ENCODE measurements at places on chromosomes 3 and 15. TPM values are rescaled to one million over a fixed set of nuclear protein-coding genes. Genes with fewer than 3 reads are reported as not detected.
A peak's percentile ranks its signal among the peaks of the same experiment; 100 is the strongest.

Gene C3orf80
- not detected for total RNA-seq

Gene GABRA5
- total RNA-seq = 0.11 TPM

Gene PCLAF
- total RNA-seq = 16.6 TPM

Gene SPINT1
- total RNA-seq = 147 TPM

Gene EPHB3
- 115 TPM for total RNA-seq

Gene RTP3
- total RNA-seq = not detected

Gene GPR171
- not detected for total RNA-seq

- peak overlapping the region; percentile 31 for H3K27ac ChIP-seq
- H3K4me1 ChIP-seq = peaks cover 24% of the 10 kb centered on the region
- H3K27me3 ChIP-seq = no peaks in the 10 kb centered on the region
- DNase-seq = no peak
- H3K4me3 ChIP-seq = no peak overlapping the region
- H3K36me3 ChIP-seq = no peaks in the 10 kb centered on the region
These were observed 82.7 kb upstream of the MBNL1 start for GRCh38 chr3:152185891-152186630.

GRCh38 chr15:35519541-35520149, 26.3 kb downstream of the DPH6 start:
- H3K27me3 ChIP-seq = no peaks in the 10 kb centered on the region
- H3K4me1 ChIP-seq = peaks cover 66% of the 10 kb centered on the region
- H3K4me3 ChIP-seq = no peak overlapping the region
- H3K27ac ChIP-seq = peak overlapping the region; percentile 82

DNA sequence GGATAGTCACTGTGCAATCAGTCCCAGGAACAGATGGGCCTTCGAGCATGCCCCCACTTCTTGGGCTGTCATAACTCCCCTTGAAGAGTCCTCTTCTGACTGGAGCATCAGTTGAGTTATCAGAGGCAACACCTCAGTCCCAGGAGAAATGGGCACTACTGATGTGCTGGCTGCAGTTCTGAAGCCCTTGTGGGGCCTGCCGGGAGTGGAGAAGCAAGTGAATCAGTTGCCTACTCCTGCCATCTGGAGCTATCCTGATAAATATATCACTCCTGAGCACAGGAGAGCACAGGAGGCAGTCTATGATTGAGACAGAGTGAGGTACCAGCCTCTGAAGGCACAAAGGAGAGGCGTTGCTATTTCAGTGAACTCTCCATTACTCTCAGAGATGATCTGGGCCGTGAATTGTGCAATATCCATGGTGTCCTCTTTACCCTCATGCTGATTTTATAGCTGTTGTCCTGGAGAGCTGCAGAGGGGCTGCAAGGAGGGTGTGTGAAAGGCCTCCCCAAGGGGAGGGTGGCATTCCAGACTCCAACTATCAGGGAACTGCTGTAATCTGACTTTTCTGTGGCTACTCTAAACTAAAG, 344.2 kb upstream of the ROPN1 start:
- H3K4me1 ChIP-seq = no peaks in the 10 kb centered on the region
- no peak overlapping the region for H3K27ac ChIP-seq
- H3K27me3 ChIP-seq = no peaks in the 10 kb centered on the region
- H3K36me3 ChIP-seq = peaks cover 12% of the 10 kb centered on the region
- no peak overlapping the region for H3K4me3 ChIP-seq

DNA sequence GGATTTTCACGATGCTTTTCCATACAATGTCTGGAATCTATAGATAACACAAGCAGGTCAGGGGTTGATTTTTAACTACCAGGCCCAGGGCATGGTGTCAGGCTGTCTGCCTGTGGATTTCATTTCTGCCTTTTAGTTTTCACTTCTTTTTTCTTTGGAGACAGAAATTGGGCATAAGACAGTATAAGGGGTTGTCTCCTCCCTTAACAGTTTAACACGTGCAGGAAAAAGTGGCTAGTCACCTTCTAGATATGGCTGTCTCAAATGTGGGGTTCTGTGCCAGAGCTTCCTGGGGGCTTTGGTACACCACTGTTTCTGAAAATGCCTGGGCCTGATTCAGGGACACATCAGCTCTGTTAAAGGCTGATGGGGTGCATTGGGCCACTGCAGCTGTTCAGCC, 7.4 kb upstream of the ZNF589 start:
- no peaks in the 10 kb centered on the region for H3K36me3 ChIP-seq
- H3K27ac ChIP-seq = no peak overlapping the region
- no peak for DNase-seq
- no peak overlapping the region for H3K4me3 ChIP-seq
- H3K27me3 ChIP-seq = no peaks in the 10 kb centered on the region

- H3K36me3 ChIP-seq = peaks cover 12% of the 10 kb centered on the region
- H3K4me1 ChIP-seq = no peaks in the 10 kb centered on the region
- no peak for DNase-seq
These were observed 208.3 kb upstream of the RBMS3 start for GRCh38 chr3:29072611-29073010.

DNA sequence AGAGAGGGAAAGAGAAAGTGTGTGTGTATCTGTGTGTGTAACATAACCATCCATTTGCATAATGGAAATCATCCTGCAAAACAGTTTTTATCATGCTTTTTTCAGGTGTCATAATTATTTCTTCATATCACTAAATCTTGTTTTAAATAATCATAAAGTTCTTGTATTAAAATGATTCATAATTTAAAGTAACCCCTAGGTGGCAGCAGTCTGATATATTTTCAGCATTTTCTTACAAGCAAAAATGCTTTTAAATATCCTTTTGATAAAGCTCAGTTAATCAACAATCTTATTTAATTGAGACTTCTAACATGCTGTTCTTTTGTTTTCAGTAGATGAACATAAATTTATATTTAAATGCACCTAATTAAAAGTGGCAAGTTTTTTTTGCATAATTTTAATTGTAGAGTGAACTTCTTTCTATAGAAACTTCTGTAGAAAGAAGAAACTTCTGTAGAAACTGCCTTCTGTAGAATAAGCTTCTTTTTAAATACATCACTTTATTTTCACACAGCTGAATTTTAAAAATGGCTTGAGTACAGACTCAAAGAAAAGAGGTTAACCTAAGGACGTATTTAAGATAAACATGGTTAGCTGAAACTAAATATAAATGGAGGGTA, 72.5 kb downstream of the OPA1 start:
- H3K27me3 ChIP-seq = no peaks in the 10 kb centered on the region
- no peak for DNase-seq
- peaks cover under 1% of the 10 kb centered on the region for H3K4me1 ChIP-seq
- H3K36me3 ChIP-seq = peaks cover 39% of the 10 kb centered on the region
- H3K27ac ChIP-seq = no peak overlapping the region

GRCh38 chr3:133833267-133833666, 27.7 kb downstream of the SRPRB start:
- no peak overlapping the region for H3K27ac ChIP-seq
- H3K4me1 ChIP-seq = no peaks in the 10 kb centered on the region
- H3K27me3 ChIP-seq = no peaks in the 10 kb centered on the region

DNA sequence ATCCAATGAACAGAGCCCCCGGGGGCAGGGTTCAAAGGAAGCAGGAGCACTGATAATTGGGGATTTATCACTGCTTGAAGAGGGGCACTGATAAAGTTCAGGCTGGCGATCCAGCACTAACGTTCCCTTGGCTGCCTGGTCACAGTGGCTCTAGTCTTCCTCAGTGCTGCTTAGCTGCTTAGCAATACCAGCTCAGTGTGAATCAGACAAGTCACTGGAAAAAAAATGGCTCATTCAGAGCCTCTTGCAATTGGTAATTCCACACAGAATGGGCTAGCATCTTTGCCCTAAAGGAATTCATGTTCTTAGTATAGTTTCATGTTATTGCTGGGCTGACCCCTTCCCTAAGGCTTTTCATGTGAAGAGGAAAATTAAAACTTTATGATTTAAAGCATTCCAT, 95.7 kb upstream of the SLC2A2 start:
- no peak for DNase-seq
- peaks cover 5% of the 10 kb centered on the region for H3K36me3 ChIP-seq
- H3K4me3 ChIP-seq = no peak overlapping the region
- H3K27ac ChIP-seq = no peak overlapping the region

GRCh38 chr3:53103397-53104296, 26.6 kb downstream of the RFT1 start:
- H3K36me3 ChIP-seq = peaks cover 31% of the 10 kb centered on the region
- no peaks in the 10 kb centered on the region for H3K27me3 ChIP-seq
- DNase-seq = no peak
- no peaks in the 10 kb centered on the region for H3K4me1 ChIP-seq
- H3K4me3 ChIP-seq = no peak overlapping the region
- no peak overlapping the region for H3K27ac ChIP-seq

GRCh38 chr3:64928683-64929082, 240.9 kb upstream of the ADAMTS9 start:
- DNase-seq = no peak
- H3K27ac ChIP-seq = no peak overlapping the region
- H3K36me3 ChIP-seq = peaks cover 8% of the 10 kb centered on the region
- H3K4me1 ChIP-seq = peaks cover 4% of the 10 kb centered on the region

GRCh38 chr3:15886521-15886920, 88.7 kb upstream of the ANKRD28 start:
- H3K27ac ChIP-seq = no peak overlapping the region
- H3K4me1 ChIP-seq = no peaks in the 10 kb centered on the region
- no peak overlapping the region for H3K4me3 ChIP-seq
- no peak for DNase-seq
- H3K27me3 ChIP-seq = peaks cover 4% of the 10 kb centered on the region
- H3K36me3 ChIP-seq = no peaks in the 10 kb centered on the region

- peak overlapping the region; percentile 33 for H3K4me3 ChIP-seq
- peak overlapping the region; percentile 90 for H3K27ac ChIP-seq
- H3K27me3 ChIP-seq = no peaks in the 10 kb centered on the region
- H3K4me1 ChIP-seq = peaks cover 56% of the 10 kb centered on the region
- DNase-seq = no peak
- no peaks in the 10 kb centered on the region for H3K36me3 ChIP-seq
These were observed 29.4 kb upstream of the SEMA3F start for GRCh38 chr3:50125541-50126286.

DNA sequence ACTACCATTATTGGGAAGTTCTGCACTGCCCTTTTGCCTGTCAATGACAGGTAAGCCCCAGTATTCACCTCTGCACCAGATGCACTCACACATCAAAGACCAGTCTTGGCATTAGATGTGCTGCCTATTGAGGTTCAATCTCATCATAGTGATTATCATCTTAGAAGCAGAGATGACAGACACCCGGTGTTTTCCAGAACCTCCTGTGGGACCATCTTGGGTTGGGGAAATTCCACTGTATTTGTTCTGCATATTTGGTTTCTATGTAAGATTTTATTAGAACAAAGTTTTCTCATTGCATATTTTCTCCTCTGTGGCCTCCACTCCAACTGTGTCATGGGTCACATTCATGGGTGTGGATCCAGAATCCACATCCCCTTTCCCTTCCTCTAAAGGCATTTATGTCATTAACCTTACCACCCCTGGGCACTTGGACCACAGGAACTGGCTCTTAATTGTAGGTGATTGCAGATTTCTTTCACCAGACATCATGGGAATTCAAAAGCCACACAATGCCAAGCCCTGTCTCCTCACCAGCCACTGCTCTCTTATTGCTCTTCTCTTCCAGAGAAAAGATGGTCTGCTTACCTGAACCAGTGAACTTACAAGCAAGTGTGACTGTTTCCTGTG, 31.2 kb downstream of the PLA1A start:
- no peak overlapping the region for H3K27ac ChIP-seq
- no peaks in the 10 kb centered on the region for H3K27me3 ChIP-seq
- no peak for DNase-seq
- H3K4me1 ChIP-seq = peaks cover 32% of the 10 kb centered on the region

DNA sequence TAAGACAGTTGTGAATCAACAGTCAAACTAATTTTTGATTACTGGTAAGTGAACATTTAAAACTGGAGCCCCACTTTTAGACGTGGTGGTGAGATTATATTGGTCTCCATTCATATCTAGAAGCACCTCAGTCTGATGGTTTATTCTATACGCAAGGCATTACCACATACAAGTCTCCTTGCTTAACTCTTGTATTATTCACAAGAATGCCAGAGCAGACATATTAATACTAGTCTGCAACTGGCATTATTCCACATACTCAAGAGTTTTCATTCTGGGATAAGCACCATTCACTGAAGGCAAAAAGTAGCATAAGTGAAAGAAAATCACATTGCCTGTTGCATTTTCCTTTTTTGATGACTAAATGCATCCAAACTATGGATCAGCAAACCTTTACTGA, 36.9 kb upstream of the MEIS2 start:
- H3K27ac ChIP-seq = peak overlapping the region; percentile 58
- no peak overlapping the region for H3K4me3 ChIP-seq
- no peak for DNase-seq

DNA sequence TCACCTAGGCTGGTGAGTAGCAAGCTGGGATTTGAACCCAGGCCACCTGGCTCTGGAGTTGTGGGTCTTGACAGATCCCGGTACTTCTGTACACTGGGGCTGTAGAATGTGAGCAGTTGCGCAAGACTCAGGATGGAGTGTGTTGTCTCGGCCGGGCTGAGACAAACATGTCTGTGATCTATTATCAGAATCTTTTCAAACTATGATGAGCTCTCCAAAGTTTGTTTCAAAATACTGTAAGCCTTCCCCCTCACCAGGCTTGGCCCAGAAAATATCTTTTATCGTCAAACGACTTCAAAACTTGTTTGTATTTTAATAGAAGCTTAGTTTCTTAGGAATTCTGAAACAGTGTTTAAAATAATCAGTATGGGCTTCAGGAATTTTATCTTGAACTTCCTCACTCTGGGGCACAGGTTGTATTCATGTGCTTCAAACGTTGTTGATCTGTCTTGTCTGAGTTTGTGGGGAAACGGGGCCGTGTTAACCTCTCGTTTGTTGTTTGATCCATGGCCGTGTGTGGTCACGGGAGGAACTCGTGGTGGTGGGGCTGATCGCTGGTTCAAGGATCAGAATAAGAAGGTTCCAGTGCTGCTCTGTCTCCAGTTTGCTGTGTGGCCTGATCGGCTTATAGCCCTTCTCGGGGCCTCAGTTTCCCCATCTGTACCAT, 40.3 kb upstream of the TFRC start:
- no peaks in the 10 kb centered on the region for H3K27me3 ChIP-seq
- DNase-seq = no peak
- H3K27ac ChIP-seq = peak overlapping the region; percentile 84
- peaks cover 27% of the 10 kb centered on the region for H3K4me1 ChIP-seq

DNA sequence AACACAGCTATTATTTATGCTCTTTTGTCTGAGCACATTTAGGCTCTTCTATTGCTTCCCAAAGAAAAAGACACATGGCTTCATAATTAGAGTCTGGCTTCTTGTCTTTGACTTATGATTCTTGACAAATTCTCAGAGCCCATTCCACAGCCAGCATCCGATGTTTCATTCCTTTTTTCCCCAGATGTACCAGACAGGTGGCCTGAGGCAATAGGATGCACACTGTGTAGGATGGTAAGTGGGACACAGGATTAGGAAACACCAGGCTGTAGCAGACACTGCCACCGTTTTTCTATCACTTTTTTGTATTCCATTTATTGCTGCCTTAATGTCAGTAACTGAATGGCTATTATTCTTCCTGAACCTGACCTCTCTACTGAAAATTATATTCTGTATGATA, 188.9 kb upstream of the CDIN1 start:
- H3K4me1 ChIP-seq = peaks cover 52% of the 10 kb centered on the region
- H3K27me3 ChIP-seq = no peaks in the 10 kb centered on the region
- no peak overlapping the region for H3K4me3 ChIP-seq
- H3K36me3 ChIP-seq = no peaks in the 10 kb centered on the region
- DNase-seq = no peak
- H3K27ac ChIP-seq = peak overlapping the region; percentile 26

Data from mesothelial cell of epicardium (in vitro differentiated cells).